ENCODE measurements at places on chromosomes 6 and 20.

DNA sequence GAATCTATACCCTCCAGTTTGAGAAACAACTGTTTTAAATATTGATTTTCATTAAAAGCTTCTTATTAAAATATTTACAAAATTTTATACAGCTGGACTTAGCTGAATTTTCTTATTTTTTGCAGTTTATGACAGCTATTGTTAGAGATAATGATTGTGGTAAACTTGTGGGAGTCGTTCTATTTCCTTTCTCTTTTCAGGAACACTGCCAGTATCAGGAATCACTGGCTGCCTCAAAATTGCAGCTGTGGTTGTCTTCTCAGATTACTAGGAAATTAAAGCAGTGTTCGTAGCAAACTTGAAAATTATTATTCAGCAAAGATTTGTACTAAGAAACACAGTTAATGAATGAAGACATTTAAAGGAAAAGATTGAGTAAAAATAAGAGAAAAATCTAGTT is 311.0 kb downstream of the CENPW start:
- DNase-seq, result peak; percentile 67

DNA sequence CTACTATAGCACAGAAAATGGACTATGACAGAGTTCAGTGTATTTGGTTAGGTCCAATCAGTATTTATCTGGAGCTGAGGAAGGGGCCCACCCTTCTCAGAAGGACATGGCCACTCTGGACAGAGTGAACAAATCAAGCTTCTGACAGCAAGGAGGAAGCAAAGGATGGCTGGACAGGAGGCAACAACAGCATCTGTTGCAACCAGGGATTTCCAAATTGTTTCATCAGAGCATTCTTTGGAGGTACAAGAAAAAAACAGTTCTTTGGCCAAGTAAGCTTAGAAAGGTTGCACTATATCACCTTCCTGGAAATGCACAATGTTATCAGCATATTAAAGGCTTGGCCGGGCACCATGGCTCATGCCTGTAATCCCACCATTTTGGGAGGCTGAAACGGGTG is 118.7 kb upstream of the SLC22A16 start:
- DNase-seq, result no peak

DNA sequence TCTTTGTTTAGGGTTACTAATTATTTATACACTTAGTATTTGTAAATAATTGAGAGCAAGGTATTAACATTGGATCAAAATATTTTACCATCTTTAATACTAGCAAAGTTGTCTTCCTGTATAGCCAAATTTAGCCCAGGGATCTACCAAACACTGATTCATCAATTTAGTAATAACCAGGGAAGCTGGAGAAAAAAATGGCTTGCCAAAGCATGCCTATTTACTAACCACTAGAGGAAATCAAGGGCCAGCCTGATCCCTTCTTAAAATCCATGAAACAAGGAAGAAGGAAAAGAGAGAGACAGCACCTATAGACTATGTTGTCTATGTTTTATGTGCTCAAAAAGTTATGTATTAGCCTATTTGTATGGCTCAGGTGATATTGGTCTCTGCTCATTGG is 450.3 kb upstream of the GJE1 start:
- DNase-seq, result no peak

DNA sequence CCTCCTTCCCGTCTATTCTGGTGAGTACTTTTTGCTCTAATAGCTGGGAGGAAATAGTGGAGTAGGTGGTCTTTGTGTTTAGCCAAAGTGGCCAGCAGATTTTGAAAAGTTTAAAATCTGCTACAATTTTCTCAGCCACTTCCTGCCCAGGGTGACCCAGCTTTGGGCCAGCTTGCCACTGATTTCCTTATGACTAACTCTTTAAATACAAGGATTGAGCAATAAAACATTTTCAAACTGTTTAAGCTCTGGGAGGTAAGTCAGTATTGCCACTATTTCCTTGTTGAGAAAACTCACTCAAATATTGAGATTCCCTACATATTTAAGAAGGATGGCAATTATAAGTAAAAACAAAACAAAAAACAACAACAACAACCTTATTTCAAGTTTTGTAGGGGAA is 54.5 kb downstream of the TRMT11 start:
- peak; percentile 82 for DNase-seq

DNA sequence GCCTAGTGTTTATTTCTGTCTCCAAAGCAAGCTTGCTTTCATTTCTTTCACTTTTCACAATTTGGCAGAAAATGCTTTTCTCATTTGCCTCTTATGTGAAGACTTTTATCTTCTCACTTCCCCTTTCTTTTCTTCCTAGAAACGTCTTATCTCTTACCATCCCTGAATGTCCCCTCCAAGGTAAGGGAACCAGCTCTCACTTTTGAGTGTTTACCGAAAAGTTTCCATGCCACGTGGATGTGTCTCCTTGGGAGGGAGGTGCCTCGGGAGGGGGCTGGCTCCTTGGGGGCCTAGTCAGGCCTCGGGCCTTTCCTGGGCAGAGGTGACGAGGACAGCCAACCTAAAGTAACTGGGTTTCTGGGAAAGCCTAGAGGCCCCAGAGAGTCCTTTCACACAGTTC is 127.4 kb downstream of the CD24 start:
- DNase-seq, result no peak

GRCh38 chr20:8077137-8077466 is 55.0 kb upstream of the PLCB1 start:
- DNase-seq, result no peak

- no peak for DNase-seq
These were observed 106.0 kb upstream of the CST7 start for GRCh38 chr20:24842918-24843715.

- peak; percentile 41 for DNase-seq
These were observed 411 bp downstream of the DSN1 start for GRCh38 chr20:36773107-36773596.

GRCh38 chr6:106631346-106631745 is 2.0 kb downstream of the QRSL1 start:
- DNase-seq, result peak; percentile 58

GRCh38 chr6:167341665-167342655 is 17.1 kb downstream of the TTLL2 start:
- DNase-seq, result peak; percentile 26

DNA sequence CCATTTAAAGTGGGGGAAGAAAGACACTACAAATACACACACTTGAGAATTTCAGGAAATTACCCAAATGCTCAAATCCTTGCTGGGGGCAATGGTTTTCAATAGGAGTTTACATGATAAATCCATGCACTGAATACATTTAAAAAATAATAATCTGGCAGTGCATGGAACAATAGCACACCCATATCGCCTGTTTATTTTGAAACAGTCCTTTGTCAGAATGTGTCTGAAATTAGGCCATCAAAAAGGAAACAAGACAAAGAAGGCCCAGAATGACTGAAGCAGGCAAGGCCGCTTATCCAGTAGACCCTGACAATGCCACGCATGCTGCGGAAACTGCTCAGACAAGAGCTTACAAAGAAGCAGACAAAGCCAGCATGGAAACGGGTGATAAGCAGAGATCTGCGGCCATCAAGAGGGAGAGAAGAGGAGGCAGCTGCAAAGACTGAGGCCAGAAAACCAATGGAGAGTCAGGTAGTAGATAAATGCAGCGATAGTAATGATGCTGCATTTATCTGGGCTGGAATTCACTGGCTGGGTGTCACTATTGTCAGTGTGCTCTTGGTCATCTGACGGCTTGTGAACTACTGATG is 211.9 kb upstream of the CNR1 start:
- DNase-seq, result no peak

DNA sequence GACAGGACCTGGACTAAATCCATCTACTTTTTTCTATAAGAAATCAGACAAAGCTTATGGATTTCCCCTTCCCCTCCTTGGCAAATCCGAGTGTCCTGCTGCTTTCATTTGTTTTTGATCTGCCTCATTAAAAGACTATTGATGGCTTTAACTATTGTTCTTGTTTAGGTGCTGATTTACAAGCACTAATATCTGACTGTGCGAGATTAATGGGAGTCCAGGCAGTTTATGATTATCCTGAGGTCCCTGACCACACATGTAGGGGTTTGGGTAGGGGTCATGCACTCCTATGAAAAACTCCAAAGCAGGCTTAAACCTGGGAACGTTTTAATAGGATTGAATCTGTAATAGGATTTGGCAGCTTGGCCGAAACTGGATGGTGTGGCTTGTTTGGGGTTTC is 317.5 kb upstream of the POU3F2 start:
- DNase-seq, result no peak

GRCh38 chr6:68978411-68978810 is 343.3 kb downstream of the ADGRB3 start:
- DNase-seq, result no peak

- DNase-seq, result no peak
These were observed 12.7 kb upstream of the HLA-DRB1 start for GRCh38 chr6:32602383-32602782.

DNA sequence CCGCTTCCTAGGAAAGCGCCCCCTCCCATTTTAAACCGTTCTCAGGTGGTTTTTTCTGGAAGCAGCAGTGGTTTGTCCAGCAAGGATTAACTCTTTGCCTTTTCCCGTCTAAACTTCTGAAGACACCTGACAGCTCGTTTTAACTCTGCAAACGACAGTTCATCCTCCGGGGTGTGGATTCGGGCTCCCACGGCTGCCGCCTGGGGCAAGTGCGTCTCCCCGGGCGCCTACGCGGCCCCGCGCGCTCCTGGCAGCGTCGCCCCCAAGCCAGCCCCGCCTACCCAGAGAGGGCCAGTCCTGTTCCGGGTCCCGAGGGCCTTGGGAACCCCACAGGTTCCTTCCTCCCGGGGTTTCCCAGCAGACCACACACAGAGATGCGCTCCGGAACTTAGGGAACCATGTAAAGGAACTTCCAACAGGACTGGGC is 54.4 kb downstream of the PRR18 start:
- DNase-seq, result no peak

- DNase-seq, result no peak
These were observed 5.8 kb downstream of the IL20RA start for GRCh38 chr6:137039010-137039409.

DNA sequence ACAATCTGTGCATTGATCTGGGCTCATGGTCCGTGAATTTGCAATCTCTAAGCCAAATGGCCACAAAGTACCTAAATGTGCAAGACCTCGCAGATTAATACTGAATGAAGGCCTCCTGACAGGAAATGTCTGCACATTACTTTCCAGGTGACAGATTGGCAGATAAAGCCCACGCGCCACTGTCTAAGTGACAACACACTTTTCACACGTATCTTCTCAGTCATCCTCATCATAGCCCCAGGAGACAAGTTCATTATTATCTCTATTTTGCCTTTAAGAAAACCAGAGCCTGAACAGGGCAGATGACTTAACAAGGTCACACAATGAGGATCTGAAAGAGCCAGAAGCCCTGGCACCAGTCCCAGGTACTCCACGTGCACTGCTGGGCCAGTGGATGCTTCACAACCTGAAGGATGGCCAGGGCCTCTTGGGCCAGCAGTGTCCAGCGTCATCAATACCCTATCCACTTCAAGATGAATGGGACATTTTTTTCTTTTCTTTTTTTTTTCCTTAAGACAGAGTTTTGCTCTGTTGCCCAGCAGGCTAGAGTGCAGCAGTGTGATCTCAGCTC is 266.3 kb downstream of the PTPRT start:
- DNase-seq, result no peak

DNA sequence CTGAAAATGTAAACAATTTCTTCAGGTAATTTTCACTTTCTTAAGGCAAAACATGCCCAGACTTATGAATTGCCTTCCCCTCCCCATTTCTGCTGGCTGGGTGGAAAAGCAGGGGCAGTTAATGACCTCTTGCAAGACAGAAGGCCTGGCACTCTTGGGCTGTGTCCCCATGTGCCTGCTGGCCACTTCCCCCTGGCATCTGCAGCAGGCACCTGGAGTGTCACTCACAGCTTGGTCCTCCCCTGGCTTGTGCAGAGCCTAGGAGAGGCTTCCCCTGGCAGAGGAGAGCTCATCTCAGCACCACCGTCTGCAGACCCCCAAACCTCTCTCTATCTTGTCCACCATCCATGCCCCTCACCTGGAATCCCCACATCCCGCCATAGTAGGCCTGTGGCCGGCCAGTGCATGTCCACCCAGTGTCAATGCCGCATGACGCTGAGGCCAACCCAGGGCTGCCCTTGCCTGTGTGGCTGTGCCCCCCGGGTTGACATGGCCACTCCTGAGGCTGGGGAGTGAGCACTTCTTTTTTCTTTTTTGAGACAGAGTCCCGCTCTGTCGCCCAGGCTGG is 83.5 kb upstream of the SLC22A23 start:
- no peak for DNase-seq

GRCh38 chr20:10501402-10501801 is 66.3 kb downstream of the SLX4IP start:
- no peak for DNase-seq

GRCh38 chr6:154786144-154786868 is 53.1 kb downstream of the SCAF8 start:
- DNase-seq, result no peak

DNA sequence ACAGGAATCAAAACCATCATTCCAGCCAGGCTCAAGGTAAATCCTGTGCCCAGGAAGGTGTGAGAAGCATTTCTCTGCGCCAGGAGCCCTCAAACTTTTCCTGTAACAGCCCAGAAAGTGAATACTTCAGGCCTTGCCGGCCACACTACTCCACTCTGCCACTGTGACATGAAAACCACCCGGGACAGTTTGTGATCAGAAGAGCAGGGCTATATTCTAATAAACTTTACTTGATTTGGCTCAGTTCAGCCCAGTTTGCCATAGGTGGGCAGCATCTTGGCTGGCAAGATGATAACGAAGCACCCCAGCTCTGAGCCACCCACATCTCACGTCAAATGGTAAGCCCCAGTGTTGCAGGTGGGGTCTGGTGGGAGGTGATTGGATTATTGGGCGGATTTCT is 249.4 kb downstream of the DLL1 start:
- no peak for DNase-seq

- no peak for DNase-seq
These were observed 44.1 kb upstream of the FNDC1 start for GRCh38 chr6:159125014-159125609.

DNA sequence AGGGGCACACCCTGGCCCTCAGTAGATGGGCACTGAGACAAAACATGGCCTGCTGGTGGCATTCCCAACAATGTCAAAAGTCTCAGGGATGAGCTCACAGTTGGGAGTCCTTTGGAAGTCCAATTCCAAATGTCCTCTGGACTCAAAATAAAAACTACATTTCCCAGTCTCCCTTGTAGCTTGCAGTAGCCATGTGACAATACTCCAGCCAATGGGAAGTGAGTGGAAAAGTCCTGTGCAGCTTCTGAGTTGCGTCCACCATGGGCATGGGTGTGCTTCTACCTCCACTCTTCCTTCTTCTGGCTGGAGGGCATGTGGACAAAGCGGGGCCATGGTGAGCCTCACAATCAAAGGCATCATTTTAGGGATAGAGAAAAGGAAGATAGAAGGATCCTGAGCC is 5.8 kb upstream of the ADAM33 start:
- DNase-seq, result peak; percentile 98

DNA sequence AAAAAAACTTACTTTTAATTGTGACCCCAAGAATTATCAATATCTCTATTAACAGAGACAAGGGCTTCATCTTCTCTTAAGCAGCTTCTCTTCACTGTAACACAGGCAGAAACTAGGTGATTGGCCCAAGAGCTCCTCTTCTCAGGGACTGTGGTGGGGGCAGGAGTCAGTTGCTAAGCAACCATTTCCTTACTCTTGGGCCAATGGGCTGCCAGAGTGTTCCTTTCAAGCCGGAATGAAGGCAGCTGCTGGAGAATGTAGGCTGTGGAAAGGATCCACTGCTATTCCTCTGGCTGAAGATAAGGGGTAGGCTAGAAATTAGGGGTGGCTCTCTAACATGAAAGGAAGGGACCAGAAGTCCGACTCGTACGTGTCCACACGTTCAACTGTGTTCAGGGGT is at the start of gene SEL1L2:
SEL1L2 (minus strand) TSS at position 150 of the 400 bp plus-strand sequence; CDS start at position 70, 80 bp downstream.
- no peak for DNase-seq

GRCh38 chr6:169646906-169647567 is 54.8 kb downstream of the WDR27 start:
- DNase-seq, result no peak

Data from osteoblast (primary cell).